Activated CD4-positive, alpha-beta T cell treated with anti-CD3 and anti-CD28 coated beads for 4 hours (primary cell): ENCODE measurements at places on chromosomes 12 and 14.

DNA sequence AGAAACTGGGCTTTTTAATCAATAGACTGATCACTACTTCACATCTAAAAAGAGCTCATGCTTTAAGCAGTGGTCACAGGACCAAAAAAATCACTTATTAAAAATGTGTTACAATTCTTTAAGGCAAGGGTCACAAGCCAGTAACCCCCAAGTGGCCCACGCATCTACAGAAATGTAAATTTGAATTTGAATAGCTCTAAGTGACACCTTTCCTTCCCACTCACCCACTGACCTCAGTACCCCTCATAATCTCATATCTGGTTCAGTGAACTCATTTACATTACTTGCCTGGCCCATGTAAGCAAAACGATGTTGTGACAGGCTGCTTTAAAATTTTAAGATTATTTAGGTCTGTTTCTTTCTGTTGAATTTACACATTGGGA, 27.4 kb downstream of the NELL2 start:
- no peak for DNase-seq

GRCh38 chr12:68269779-68270178, 16.4 kb upstream of the IL22 start:
- no peak for DNase-seq

- no peak for DNase-seq
Observed at GRCh38 chr12:49133014-49133413, 1.8 kb upstream of the TUBA1B start.

- DNase-seq = no peak
Observed at GRCh38 chr12:132510746-132511477, 21.0 kb downstream of the FBRSL1 start.

GRCh38 chr12:94174576-94174975, 26.2 kb downstream of the PLXNC1 start:
- peak; percentile 13 for DNase-seq

DNA sequence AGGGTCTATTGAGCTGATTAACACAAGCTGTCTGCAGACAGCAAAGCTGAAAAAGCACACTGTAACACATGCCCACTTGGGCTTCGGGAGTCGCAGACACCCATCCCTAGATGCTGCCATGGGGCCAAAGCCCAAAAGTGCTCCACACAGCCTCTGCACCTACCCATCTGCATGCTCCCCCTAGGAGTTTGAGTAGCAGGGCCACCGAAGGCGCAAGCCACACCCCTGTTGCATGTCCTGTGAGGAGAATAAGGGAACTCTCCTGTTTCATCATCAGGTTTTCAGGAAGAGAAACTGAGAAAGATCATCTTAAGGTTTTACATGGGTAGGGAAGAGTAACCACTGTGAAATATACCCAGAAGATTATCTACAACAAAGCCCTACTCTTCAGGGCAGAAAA, 5.6 kb upstream of the ST8SIA1 start:
- DNase-seq = no peak

DNA sequence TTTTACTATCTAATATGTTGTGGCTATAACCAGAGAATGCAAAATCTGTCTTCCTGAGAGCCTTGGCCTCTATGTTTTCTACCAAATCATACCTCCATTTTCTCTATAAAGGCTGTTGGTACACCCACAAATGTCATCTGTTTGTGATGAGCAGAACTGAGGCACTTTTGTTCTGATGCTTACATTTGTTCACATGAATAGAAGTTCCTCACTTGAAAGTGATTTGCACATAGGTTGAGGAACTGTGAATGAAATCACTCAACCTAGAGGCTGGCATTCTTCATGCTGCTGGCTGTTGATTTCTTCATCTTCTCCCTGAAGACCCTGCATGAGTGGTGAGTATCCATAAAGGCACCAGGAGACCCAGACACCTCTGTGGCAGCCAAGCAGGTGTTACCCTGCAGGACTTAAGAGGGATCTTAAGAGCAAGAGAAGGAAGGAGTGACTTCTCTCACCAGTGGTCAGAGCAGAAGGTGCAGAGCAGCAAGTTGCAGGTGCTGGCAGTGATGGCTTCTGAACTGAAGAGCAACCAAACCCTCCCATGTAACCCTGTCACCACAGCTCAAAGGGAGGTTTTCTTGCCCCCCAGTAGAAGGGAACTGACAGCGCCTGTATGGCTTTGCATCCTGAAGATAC, 110.3 kb downstream of the HMGA2 start:
- DNase-seq = no peak

- DNase-seq = no peak
Observed at GRCh38 chr14:101195309-101195901, 291.9 kb upstream of the RTL1 start.

GRCh38 chr14:92974541-92975345, 51.8 kb downstream of the CHGA start:
- DNase-seq = no peak
